ENCODE measurements at places on chromosomes 3 and 15. TPM values are rescaled to one million over a fixed set of nuclear protein-coding genes. Genes with fewer than 3 reads are reported as not detected.

DNA sequence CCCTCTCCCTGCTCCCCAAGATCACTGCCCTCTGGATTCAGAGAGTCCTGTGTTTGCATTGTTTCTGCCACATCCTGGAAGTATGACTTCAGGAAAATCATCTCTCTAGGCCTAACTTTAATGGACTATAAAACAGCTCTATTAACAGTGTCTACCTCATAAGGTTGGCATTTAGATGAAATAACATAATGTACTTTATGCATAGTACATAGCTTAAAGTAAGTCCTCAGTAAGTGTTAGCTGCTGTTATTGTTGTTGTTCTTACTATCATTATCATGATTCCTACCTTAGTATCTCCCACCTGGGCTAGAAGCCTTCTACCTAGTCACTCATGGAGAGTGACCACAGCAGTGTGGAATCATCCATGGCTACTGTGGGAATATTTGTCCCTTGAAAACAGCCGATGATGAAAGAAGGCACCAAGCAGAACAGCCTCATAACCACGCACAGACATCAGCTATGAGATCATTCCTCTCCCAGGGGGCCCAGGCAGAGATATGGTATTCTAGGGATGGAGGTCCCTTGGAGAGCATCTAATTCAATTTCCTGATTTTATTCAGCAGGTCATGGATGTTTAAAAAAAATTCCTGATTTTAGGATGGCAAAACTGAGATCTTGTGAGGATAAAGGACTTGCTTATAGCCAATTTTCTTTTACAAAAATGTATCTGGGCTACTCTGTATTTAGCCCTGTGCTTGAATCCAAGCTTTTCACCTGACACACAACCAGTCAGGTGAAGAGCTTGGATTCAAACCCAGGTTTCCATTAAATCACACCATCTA, 1.9 kb downstream of the FSD2 start:
- DNase-seq, result no peak

Gene DPPA4
- not detected for total RNA-seq

DNA sequence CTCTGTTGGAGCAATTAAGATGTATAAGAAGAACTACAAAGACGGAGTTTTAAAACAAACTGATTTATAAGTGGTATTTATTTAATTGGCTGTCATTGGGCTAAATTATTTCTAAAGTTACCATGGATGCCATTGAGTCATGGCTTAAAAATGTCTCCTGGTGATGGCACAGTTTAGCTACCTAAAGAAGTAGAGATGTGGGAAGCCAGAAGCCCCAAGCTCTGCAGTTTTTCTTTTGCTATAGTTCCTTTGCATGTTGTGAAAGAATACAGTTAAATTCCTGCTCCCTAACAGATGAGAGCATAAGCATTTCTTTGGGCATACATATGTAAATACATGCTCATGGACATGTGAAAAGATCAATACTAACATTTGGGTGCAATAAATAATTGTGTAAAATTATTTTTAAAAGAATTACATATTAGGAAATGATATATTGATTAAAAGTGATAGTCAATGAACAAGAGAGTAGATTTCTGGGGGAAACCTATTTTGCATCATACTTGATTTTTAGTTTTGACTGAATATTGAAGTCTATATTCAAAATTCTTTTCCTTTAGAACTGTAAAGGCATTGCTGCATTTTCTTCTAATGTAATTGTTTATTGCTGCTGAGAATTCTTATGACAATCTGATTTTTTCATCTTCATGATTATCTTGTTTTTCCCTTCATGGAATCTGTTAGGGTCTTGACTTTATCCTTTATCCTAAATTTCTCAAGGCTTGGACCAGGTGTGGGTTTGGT, 2.1 kb downstream of the OPA1 start:
- peak; percentile 54 for DNase-seq

GRCh38 chr3:129530251-129530791, 1.9 kb downstream of the RHO start:
- DNase-seq, result no peak

Gene STRIT1
- total RNA-seq, result not detected

GRCh38 chr15:56047354-56047753, 53.9 kb upstream of the NEDD4 start:
- DNase-seq, result no peak
